ENCODE measurements at places on chromosomes 16 and 17. TPM values are rescaled to one million over a fixed set of nuclear protein-coding genes. Genes with fewer than 3 reads are reported as not detected.

The NPIPA2 gene
- total RNA-seq = 0.43 TPM

The ZG16B gene
- total RNA-seq = 0.64 TPM

The XAF1 gene
- 45.8 TPM for total RNA-seq

The KRT24 gene
- total RNA-seq = not detected

The C16orf96 gene
- total RNA-seq = not detected

The CBFA2T3 gene
- not detected for total RNA-seq

GRCh38 chr17:79916991-79917901 is 78.0 kb upstream of the CBX4 start:
- no peak for DNase-seq

GRCh38 chr16:78211020-78211599 is 111.7 kb downstream of the WWOX start:
- DNase-seq = no peak

DNA sequence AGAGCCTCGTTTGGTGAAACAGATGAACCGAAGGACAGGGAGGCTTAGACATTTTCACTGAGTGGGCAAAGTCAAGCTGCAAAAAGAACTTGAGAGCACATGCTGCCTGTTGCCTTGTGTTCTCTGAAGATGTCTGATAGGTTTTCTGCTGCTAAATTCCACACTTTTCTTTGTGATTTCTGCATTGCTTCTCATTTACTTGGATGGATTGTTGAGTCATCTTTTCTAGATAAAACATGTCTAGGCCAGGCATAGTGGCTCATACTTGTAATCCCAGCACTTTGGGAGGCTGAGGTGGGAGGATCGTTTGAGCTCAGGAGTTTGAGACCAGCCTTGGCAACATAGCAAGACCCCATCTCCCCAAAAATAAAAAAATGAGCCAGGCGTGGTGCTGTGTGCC is 80.4 kb upstream of the CLEC18A start:
- DNase-seq = no peak

- no peak for DNase-seq
Observed at GRCh38 chr16:27437946-27438345, 36.0 kb downstream of the IL21R start.

- DNase-seq = peak; percentile 87
Observed at GRCh38 chr16:67447508-67448076, 16.7 kb downstream of the HSD11B2 start.

- no peak for DNase-seq
Observed at GRCh38 chr17:80347948-80348351, 67.0 kb upstream of the ENDOV start.

DNA sequence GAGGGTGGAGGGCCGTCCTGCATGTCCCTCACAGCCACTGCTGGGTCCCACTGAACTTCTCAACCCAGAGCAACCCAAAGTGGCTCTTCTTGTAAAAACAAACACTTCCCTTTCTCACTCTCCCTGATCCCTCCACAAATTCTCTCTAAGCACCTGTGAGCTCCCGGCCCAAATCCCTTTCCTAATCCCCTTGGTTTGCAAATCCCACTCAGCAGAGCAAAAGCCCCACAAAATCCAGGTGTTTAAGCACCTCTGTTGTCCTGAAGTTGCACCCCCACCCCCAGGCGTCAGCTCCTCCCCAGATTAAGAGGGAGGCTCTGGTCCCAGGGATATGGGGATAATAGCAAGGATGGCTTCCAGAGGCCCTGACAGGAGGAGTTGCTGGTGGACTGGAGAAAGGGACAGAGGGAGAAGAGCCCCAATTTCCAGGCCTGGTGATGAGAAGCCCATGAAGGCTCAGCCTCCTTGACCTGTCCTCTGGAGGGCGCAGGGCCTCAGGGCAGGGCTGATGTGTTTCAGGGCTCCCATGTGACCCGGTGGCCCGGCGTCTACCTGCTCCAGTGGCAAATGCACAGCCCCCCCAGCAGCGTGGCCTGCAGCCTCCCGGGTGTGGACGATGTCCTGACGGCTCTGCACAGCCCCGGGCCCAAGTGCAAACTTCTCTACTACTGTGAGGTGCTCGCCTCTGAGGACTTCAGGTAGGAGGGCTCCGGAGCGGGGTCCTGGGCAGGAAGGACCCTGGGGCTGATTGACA is 23.0 kb downstream of the NAGPA start:
- no peak for DNase-seq

DNA sequence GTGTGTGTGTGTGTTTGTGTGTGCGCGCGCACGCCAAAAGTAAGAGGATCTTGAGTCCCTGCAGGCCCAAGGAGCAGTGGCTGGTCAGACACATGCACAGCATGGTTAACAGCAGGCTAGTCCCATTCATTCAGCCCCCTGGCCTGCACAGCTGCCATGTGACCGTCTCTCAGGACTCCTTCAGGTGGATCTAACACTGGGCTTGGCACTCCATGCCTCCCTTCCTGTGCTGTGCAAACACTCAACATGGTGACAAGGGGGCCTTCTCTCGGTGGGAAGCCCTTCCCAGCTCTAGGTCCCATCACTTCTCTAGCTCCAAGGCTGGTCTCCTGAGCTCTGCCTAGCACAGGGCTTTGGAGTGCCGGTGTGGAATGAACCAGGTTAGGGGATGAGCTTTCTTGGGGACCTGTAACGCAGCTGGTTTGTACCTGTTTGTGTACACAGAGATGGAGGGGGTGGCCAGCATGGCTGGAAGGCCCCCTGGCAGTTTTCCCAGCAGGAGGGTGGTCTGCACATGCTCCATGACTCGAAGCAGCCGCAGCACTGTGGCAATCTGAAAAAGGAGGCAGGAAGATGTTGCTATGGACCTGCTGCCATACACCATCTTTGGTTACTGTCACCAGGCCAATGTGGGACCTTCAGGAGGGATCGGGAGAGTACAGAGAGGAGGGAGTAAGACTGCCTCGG is 69.4 kb upstream of the GCSH start:
- no peak for DNase-seq

- DNase-seq = no peak
Observed at GRCh38 chr16:29698484-29699323, 19.7 kb downstream of the QPRT start.

GRCh38 chr17:74921769-74922168 is 1.3 kb downstream of the USH1G start:
- DNase-seq = no peak

GRCh38 chr17:38768417-38768816 is 15.9 kb downstream of the PSMB3 start:
- no peak for DNase-seq

- peak; percentile 63 for DNase-seq
Observed at GRCh38 chr16:24539850-24540601, 660 bp downstream of the RBBP6 start.

- no peak for DNase-seq
Observed at GRCh38 chr17:79997011-79997660, 38.5 kb downstream of the TBC1D16 start.

- peak; percentile 52 for DNase-seq
Observed at GRCh38 chr16:19366391-19366790, 51.3 kb upstream of the TMC5 start.

DNA sequence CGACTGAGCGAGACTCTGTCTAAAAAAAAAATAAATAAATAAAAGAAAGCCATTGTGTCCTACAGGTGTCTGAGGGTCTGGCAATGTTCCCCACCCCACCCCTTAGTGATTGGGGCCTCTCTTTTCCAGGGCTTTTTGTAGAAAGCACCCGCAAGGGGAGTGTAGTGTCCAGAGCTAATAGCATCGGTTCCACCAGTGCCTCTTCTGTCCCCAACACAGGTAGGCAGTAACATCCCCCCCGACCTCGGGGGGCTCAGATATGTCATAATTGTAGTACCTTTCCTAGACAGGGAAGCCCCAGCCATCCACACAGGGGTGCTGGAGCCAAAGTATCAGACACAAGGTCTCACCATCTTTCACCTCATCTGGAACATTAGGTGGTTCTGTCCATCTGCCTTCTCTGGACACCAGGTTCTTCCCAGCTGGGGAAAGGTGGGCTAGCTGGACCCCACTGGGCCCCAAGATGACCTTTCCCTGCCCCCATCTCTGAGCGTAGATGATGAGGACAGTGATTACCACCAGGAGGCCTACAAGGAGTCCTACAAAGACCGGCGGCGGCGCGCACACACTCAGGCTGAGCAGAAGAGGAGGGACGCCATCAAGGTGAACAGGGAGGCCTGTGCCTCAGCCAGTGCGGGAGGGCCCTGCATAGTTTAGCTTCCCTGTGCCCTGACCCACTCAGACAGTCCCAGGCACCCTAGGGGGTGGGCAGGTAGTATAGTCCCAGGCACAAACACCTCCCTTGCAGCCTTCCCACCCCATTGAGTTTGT is 1.6 kb downstream of the MLX start:
- no peak for DNase-seq

DNA sequence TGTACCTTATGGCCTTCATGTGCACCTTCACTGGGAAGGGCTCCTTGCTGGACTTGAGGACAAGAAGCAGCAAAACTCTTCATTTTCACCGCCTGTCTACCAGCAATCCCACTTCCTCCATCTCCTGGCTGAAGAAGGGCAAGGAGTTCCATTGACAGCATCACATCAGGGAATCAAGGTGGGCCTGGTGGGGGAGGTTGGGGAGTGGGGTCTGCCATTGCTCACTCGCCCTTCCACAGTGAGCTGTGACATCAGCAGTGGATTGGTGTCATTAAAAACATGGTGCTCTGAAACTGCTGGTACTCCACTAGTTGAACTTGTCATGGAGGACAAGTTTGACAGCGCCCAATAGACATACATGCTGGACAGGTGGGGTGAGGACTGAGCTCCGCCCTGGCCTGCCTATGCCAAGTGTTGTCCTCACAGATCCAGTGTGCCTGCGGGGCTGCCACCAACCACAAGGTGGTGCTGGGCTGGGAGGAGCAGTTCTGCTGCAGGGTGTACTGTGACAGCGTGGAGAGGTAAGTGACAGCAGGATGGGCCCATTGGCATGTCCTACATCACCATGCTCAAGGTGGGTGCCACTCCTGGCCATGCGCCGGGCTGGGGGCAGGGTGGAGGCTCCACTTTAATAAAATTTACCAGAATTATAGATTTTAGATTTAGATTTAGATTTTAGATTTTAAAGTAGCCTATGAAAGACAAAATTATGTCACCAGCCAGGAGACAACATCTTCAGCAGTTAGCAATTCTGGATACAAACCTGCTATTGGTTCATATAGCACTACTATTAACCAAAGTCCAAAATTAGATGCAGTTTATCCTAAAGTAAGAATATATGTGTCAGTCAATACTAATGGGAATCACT is 1729.1 kb downstream of the TP53TG3F start:
- DNase-seq = no peak

DNA sequence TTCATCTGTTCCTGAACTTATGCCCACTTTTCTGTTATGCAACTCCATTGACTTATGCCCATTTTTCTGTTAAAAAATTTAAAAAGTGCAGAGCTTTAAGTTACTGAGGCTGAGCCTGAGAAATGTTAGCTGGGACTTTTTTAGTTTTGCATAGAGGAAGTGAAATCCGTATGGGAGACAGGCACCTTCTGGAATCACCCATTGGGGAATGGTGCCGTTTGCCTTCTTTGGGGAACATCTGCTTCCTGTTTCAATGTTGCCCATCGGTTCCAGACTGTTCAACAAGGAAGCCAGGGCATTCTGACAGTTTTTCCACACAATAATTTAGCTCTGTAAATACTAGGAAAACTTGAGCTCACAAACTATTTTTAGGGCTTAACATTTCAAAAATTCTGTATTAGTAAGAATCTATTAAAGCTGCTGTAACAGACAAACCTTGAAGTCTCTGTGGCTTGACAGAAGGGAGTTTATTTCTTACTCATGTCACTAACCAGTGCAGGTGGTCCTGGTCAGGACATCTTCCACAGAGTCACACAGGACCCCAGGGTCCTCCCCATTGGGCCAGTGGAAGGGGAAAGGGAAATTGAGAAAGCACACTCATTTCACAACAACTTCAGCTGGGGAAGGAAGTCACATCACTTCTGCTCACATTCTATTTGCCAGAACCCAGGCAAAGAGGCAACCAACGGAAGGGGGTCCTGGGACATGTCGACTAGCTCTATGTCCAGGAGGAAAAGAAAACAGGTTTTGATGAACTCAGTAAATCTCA is 17.2 kb downstream of the PRKCB start:
- DNase-seq = no peak
